ENCODE measurements at places on chromosomes 2 and 18.

DNA sequence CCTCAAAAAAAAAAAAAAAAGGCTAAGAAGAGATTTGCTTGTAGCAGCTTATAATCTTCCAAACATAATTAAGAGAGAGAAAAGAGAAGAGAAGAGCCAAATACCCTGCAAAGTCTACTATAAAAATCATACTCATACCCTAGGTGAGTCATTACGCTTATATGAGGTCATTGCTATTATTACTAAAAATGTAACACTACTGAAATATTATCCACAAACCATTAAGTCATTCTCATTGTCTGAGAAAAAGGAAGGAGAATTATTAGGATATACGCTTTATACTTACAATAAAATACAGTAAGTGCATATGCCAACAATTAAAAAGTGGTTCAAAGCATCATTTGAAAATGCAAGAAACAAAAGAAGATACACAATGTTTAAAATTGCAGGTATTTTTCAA lies 66.5 kb downstream of the COLEC12 start:
- no peak for DNase-seq

DNA sequence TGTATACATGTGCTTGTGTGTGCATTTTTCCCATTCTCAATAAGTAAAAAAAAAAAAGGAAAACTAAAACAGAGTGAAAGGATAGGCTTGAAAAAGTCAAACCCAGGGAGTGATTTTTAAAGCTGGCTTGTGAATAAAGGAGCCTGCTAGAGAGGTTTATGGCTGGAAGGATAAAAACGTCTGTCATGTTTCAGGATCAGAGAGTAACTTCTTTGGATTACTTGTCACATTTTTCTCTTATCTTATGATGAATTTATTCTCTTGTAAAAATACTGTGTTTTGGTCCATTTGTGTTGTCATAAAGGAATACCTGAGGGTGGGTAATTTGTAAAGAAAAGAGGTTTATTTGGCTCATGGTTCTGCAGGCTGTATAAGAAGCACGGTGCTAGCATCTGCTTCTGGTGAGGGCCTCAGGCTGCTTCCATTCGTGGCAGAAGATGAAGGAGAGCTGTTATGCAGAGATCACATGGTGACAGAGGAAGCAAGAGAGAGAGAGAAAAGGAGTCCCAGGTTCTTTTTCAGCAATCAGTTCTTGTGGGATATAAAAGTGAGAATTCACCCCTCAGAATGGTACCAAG lies 89.1 kb downstream of the OSBPL6 start:
- DNase-seq = no peak

DNA sequence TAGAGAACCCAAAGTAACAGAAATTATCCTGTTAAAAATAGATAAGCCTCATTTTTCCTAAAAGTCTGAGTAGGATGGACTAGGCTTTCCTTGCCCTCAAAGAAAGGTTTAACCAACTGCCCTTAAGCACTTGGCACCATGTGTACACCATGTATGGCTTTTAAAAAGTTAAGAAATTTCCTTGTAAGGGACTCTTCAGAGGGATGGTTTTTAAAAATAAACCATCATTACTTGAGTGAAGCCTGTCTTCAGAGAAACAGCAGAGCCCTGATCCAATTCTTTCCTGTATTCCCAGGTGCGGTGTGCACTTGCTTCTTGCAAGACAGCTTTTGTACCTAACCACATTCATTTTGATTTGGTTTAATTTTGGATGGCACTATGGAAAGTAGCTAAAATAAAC lies 1.1 kb upstream of the NEMP2 start:
- DNase-seq = no peak

GRCh38 chr2:239814861-239815601 lies 210.1 kb downstream of the NDUFA10 start:
- DNase-seq = no peak

DNA sequence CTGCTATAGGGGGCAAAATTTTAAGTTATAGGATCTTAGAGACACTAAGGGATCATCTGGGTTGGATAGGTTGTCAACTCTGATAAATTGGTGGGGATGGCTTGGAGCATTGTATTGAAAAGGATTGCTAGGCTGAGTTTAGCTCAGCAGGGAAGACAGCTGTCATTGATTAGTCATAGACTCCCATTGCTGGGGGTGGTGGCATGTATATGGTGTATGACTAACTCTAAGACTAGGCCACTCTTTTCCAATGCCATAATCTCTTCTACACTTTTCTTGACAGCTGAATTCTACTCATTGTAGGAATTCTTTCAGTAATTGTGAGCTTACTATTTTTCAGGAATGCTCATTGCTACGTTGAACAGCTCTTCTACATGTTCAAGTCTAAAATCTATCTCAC lies 81.3 kb upstream of the PELI1 start:
- no peak for DNase-seq

DNA sequence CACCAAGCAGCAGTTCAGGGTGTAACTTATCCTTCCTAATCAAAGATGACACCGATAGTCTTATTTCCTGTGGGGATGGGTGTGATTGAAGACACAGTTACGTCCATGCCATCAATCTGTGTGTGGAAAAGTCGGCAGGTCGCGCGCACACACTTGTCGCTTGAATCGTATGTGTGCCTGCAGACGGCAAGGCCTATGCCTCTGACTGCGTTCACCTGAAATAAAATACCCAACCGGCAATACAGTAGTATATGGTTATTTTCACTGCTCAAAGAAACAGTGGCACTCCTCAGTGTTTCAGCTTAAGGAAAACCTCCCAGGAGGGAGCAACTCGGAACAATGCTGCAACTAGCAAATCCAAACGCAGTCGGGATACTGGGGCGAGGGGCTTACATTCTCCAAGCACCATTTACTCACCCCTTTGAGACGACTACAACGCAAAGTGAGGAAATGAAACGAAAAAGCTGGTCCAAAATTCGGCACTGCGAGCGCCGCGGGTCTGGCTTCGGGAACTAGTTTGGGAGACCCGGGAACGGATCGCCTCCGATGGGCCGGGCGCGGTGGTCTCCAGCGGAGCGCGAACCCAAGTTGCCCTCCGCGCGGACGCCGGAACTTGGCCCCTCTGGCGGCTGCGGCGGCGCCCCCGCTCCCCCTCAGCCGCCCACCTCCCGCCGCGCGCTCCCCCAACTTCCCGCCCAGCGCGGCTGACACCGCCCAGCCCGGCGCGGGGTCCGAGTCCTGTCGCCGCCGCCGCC lies 675 bp downstream of the PRKD3 start:
- DNase-seq = peak; percentile 55
